ENCODE measurements at places on chromosomes 16 and 17.

DNA sequence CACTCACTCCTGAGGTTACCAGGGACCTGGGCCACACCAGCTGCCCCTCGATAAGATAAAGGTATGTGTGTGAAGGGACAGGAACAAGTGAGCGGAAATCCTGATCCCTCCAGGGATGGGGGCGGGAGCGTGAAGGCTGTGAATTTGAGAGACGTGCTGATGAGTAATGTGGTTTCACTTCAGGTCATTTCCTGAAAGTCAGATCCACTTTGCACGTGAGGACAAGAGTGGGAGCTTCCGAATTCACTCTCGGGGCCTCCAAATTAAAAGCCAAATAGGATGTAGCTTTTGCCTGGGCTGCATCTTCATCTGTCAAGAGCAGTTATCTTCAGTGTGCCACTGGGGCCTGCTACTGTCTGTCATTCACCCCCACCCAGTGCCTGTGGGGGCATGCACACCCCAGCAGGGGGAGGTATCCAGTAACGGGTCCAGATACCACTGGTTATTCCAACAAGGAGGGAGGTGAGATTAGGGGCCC lies 87.4 kb upstream of the LHX1 start:
- DNase-seq, result no peak

DNA sequence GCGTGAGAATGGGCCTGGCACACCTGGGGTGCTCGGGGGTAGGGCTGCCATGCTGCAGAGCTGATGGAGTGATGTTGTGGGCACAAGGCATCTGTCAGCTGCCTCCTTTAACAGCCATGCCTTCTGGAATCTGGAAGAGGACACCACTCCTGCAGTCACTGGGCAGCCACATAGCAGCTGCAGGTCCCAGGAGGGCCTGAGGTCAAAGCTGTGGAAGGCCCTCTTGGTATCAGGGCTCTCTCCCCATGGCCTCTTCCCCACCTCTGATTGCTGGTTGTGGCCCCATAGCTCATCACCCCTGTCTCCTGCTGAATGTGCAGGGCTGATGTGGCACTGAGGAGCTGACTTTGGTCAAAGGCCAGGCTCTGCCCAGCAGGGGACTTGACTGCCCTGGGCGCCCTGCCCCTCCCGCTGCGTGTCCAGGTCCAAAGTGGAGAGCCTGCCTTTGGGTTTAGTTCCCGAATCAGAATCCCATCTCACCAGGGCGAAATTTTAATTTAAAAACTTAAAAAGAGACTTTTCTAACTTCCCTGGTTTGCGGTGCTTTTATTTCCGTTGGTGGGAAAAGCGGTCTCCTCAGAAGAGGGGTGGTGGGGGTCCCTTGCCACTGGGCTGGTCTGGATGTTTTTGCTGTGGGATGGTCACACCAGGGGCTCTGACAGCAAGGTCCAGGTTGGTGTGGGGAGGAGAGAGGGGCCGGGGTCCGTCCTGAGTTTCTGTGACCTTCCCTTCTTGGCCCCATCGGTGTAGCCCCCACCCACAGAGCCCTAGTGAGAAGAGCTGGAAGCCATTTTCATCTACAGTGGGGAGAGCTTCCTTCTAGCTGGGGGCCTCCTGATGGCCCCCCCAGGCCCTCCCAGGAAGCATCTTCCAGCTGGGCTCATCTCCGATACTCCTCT lies 5.9 kb downstream of the UBALD2 start:
- no peak for DNase-seq

GRCh38 chr17:45311401-45311759 lies 5.4 kb downstream of the MAP3K14 start:
- DNase-seq, result no peak

- no peak for DNase-seq
Observed at GRCh38 chr17:56158915-56159825, 5.9 kb downstream of the ANKFN1 start.

- DNase-seq, result no peak
Observed at GRCh38 chr17:41863074-41863848, 2.0 kb downstream of the KLHL11 start.

- no peak for DNase-seq
Observed at GRCh38 chr16:77868052-77868451, 79.7 kb downstream of the VAT1L start.

DNA sequence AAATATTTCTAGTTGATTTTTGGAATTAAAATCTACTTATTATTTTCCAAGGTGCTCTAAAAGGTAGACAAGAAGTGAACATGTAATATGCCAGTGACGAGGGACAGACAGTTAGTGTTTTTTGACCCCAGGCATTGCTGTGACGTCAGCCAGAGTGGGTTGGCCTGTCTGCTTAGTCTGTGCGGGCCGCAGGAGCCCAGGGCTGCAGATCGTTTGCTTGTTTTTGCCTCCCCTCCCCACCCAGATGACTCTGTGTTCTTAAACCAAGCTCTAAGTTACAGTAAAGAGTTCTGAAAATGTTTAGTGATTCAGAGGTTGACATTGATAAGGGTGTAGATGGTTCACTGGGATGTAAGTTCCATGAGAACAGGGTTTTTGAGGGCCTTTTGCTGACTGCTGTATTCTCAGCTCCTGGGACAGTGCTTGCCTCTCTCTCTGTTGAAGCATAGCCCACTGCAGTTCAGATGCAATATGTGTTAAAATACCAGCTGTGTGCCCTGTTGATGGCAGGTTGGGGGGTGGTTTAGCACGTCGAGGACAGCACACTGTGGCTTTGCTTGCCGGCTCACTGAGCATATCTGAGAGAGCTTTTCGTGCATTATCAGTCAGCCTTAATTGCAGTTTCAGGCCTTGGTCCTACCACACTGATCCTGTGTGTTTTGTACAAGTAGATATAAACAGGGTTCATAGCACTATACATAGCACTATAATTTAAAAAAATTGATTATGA lies 64.8 kb downstream of the SEC14L1 start:
- no peak for DNase-seq

- no peak for DNase-seq
Observed at GRCh38 chr16:84821728-84822689, 2.2 kb downstream of the CRISPLD2 start.

DNA sequence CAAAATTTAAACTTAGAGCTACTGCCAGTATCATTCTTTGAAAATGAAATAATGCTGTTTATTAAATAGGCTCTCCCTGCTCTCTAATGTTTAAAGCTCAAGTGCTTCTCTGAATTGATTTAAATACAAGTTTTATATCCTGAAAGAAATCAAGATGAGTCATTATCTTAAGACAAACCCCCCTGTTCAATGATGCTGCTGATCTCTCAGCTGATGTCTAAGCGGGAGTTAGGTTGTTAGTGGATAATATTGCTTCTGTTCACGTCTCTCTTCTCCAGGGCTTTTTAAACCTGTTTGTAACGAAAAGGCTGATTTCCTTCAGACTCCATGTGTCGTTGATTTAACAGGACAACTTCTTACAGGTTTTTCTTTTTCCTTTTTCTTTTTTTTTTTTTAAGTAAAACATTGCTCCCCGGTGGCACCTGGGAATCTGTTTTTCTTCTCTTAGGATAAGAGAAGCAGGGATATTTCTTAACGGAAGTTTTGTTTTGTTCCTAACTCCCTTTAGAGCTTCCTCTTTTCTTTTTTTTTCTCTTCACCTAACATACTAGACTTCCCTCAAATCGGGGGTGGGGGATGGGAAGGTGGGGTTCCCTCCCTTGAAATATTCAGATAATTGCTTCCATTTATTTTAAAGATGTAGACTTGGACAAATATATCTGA lies 807 bp upstream of the LYRM9 start:
- DNase-seq, result no peak

DNA sequence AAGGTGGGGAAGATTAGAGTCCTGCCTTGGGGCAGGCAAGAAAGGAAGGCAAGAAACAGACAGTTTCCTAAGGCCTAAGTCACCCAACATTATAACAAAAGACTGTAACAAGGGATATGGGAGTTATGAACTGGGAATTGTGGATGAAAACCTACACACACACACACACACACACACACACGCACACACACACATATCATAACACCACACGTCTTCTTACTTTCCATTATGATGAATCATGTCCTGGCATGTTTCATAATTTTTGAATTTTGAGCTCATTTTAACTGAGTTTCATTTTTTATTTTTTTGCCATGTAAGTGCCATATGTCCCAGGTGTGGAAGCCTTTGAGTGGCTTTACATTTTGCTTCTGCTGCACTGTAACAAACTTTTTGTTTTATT lies 29.9 kb downstream of the HS3ST2 start:
- no peak for DNase-seq

GRCh38 chr16:77680496-77680895 lies 41.8 kb upstream of the NUDT7 start:
- DNase-seq, result no peak

- DNase-seq, result peak; percentile 50
Observed at GRCh38 chr17:75806822-75807500, 22.4 kb downstream of the UNK start.

GRCh38 chr16:15983898-15984297 lies 34.5 kb downstream of the ABCC1 start:
- DNase-seq, result no peak

DNA sequence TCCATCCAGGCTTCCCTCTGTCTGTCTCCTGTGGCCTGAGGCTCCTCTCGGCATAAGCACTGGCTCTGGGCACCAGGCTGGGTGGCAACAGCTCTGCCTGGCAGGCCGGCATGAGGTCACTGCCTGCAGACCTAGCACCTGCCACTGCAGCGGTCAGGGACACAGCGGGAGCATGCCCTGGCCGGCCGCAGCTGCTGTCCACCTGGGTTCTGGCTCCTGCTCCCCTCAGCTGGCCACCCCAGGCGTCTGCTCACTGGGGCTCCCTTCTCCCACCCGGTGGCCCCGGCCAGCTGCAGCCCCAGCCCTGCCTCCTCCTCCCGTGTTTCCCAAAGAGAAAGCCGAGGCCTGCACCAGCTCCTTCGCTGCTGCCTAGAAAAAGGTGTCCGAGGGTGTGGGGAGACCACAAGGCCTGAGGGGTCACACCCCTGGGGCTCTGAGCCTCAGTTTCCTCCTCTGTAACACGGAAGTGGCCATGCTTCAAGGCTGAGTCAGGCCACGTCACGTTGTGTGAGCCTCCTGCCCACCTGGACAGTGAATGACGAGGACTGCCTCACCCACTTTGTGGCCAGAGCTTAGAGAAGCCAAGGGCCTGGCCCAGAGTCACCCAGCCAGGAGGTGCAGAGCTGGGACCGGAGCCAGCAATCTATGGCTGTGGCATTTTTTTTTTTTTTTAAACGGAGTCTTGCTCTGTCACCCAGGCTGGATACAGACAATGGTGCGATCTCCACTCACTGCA lies 6.7 kb downstream of the NTHL1 start:
- DNase-seq, result no peak

GRCh38 chr17:28499684-28500357 lies 6.3 kb upstream of the FOXN1 start:
- DNase-seq, result no peak

DNA sequence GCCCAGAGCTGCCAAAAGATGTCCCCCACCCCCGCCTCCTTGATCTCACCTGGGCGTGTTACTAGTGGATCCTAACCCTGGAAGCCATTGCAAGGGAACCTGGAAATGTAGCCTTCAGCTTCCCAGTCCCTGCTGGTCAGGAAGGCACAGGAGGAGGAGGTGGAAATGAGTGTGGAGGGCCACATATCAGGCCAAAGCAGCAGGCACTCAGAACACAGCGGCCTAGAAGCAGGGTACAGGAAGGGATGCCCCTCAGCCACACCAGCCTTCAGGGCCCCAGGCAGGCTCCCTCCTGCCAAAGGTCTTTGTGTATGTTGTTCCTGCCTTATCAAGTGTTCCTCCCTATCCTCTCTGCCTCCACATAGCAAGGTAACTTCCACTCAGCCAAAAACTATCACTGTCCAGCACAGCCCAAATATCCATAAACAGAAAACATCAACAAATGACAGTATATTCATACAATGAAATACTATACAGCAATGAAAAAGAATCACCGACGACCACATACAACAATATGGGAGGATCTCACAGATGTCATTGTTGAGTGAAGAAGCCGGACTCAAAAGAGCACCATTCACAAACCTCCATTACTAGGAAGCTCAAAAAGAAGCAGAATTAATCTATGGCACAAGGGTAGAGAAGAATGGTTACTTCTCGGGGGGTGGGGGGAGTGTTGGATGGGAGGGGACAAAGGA lies 28.2 kb upstream of the TNFRSF13B start:
- peak; percentile 64 for DNase-seq

GRCh38 chr17:9802294-9802693 lies 10.9 kb upstream of the DHRS7C start:
- no peak for DNase-seq

- DNase-seq, result peak; percentile 10
Observed at GRCh38 chr17:21200590-21201297, 13.2 kb downstream of the TMEM11 start.

- DNase-seq, result no peak
Observed at GRCh38 chr16:47132308-47132707, 11.4 kb downstream of the NETO2 start.

DNA sequence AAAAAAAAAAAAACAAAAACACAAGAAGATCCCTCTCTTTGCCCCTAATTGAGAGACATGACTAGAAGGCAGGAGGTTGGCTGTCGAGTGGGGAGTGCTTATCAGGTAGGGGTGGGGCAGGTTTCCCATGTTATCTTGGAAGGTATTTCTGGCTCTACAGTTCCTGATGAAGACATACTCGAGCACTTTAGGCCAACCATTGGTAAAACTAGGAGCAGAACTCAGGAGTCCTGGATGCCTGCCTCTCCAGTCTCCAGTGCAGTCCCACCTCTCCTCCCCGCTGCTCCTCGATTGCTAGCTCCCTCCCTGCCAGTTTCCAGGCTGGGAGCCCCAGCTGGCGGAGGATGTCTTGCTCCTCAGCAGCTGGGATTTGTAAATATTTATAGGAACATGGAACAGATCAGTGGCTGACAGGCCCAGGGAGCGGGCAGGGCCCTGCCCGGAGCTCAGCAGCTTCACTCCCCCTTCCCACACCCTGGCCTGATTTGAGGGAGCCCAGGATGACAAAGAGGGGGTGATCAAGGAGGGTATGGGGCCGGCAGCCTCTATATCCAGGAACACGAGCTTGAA lies 11.4 kb upstream of the C1QL1 start:
- DNase-seq, result no peak

DNA sequence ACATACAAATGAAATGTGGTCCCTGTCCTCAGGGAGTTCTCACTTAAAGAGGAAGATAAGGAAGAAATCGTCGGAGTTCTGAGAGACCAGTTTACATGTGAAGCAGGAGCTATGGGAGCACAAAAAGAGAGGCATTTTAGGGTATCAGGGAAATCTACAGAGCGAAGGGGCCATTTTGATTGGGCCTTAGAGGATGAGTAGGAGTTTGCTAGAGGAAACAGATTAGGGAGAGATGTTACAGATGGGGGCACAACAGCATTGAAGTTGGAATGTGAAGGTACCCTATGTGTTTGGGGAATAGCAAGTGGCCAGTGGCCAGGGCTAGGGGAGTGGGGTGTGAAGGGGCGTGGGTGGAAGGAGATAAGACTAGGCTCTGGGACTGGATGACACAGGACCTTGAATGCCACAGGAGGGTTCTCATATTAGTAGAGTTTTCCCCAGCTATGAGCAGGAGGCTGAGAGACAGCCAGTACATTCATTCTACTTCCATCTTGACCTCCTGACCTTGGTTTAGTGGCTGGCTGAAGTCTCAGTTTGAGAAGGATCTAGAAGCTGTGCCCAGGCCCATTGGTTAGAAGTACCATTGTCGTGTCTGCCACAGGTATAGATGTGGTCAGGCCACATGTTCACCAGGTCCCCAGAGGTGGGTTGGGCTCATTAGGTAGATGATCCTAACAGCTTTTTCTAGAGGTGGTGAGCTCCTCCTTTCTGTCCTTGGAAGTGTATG lies 34.8 kb downstream of the CPNE2 start:
- no peak for DNase-seq

GRCh38 chr17:12693640-12694039 lies 27.9 kb downstream of the MYOCD start:
- no peak for DNase-seq

- DNase-seq, result no peak
Observed at GRCh38 chr17:76130473-76130872, 10.6 kb downstream of the FOXJ1 start.

All from cardiac septum (tissue), 1 donor.